ENCODE measurements at places on chromosomes 6 and 20.

DNA sequence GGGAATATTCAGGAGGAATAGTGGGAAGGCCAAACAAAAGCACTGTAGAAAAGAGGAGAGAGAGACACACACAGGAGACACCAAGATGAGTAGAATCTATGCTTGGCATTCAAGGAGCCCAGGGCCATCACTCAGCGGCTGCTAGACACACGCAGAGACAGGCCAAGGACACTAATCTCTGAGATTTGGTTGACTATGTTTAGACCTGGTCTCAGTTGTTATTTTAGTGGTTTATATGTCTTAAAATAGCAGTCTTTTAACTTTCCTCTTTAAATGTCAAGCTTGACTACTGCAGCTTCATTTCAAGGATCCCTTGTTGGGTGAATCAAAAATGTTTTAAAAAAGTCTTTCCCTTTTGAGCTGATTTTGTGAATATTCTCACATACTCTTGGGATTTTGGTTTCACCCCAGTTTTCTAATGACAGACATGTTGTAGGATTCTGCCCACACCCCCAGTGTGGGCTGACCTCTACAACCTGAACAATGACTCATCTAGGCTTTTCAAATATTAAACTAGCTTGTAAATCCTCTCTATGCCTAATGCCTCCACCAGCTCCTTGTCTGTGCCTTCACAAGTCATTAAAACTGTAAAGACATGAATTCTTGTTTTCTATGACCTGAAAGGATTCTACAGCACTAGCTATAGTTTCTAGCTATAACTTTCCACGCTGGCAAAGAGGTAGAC is 142.7 kb upstream of the EXOC2 start:
- no peak for DNase-seq

DNA sequence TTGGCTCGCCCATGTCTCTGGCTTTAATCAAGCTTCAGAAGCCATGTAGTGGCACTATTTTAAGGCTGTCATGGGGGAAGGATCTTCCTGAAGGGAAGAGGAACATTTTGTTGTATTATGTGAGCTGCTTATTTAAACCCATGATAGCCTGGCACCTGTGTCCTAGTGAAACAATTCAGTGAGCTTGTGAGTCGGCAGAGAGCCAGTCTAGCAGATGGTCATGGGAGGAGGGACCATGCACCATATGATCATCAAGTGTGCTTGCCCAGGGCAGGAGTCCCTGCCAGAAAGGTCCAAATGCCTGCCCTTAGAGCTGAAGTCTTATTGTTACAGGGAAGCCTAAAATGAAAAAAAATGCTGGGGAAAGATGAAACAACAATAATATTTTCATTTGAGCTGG is 132.9 kb downstream of the PRDM13 start:
- no peak for DNase-seq

- DNase-seq, result no peak
Observed at GRCh38 chr6:168096271-168096764, 17.3 kb upstream of the FRMD1 start.

GRCh38 chr6:88725111-88725975 is 238.1 kb downstream of the RNGTT start:
- DNase-seq, result no peak

DNA sequence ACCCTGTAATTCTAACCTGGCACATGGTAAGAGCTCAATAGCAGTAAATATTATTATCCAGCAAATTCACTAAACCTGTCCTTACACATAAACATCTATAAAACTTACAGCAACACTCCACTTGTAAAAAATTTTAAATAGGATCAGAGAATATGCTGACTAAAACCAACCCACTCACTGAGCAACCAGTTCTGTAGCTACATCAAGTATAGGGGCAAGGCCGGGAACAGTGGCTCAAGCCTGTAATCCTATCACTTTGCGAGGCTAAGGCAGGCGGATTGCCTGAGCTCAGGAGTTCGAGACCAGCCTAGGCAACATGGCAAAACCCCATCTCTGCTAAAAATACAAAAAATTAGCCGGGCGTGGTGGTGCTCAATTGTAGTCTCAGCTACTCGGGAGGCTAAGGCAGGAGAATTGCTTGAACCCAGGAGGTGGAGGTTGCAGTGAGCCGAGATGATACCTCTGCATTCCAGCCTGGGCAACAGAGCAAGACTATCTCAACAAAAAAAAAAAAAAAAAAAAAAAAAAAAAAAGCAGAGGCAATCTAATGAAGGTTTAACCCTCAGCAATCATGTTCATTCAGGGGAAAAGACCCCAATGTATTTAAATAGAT is 6.8 kb downstream of the STAU1 start:
- no peak for DNase-seq

DNA sequence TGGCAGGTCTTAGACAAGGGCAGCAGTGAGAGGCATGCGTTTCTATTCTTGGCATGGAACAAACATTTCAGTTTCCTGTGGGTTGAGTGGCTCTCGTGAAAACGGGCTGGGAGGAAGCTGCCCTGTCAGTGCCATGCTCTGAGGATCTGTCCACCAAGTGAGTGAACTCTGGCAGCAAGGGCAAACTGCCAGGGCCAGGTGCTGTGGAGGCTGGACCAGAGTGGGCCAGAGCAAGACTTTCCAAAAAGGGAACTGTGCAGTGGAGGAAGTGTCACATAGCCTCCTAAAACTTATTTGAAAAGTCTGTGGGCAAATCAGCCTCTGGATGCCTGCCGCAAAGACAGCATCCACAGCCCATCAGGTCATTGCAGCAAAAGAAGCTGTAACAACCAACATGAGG is 44.2 kb upstream of the TAB2 start:
- no peak for DNase-seq
